ENCODE measurements at places on chromosomes 16 and 17.

- DNase-seq: no peak
Measured at GRCh38 chr17:32315171-32315570, 26.8 kb downstream of the C17orf75 start.

GRCh38 chr17:59220328-59221158 lies at the start of gene GDPD1:
Gene GDPD1, plus strand, starts transcription at chr17:59220511. Its CDS starts 99 bp downstream, at chr17:59220610.
- peak; percentile 96 for DNase-seq

DNA sequence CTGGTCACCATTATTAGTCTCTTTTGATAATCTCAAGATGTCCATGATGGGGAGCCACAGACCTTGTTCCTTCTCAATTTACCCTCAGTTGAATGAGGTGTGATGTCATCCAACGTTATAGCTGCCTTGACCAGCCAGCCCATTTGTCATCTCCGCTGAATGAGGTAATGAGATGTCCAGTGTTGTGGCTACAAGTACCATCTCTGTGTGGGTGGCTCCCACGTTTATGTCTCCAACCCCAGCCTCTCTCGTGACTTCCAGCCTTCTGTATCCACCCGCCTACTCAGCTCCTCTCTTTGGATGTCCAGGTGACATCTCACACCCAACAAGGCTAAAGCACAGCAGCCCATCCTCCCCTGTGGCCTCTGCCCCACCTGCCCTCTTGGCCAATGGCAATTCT lies 18.2 kb downstream of the DNAH17 start:
- no peak for DNase-seq

GRCh38 chr16:88473666-88474534 lies 20.8 kb downstream of the ZFPM1 start:
- no peak for DNase-seq

DNA sequence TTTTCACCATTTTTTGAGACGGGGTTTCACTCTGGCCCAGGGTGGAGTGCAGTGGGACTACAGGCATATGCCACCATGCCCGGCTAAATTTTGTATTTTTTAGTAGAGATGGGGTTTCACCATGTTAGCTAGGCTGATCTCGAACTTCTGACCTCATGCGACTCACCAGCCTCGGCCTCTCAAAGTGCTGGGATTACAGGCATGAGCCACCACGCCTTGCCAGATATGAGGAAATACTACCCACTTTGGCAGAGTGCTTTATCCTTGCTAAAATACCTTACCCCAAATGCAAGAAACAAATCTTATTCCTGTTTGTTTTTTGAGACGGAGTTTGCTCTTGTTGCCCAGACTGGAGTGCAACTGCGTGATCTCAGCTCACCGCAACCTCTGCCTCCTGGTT lies 62.9 kb upstream of the MGAT5B start:
- DNase-seq: no peak

DNA sequence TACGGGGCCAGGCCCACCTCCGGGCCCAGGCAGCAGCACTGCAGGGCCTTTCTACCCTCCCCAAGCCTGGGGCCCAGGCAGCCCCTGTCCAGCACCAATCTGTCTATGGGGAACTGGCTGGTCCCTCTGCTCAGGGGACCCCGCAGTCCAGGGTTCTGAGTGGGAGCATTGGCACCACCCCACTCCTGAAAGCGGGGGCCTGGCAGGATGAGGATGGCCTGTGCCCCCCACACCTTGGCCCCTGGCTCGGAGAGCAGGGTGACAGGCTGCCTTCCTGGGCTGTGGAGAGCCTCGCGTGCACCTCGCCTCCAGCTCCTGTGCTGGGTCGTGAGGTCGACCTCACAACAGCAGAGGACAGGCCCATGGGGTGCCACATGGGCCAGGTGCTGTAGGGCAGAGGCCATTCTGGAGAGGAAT lies 1.4 kb downstream of the NPB start:
- DNase-seq: no peak

GRCh38 chr17:32303781-32304288 lies 38.1 kb downstream of the C17orf75 start:
- no peak for DNase-seq

DNA sequence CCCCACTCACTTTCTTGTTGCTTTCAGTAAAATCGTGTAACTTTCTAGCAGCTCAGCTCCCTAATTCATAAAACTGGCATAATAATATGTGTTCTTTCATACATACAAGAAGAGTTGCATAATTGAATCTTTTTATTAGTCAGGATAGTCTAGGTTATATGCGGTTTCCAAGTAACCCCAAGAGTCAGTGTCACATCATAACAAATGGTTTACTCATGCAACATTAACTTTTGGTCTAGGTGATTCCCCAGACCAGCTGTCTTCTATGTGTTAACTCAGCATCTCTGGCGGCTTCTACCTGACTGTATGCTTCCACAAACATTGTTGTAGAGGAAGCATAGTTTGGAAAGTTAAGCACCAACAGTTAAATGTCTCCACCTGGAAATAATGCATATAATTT lies 1000.4 kb downstream of the CDH11 start:
- no peak for DNase-seq

- DNase-seq: peak; percentile 57
Measured at GRCh38 chr17:77011173-77012011, 129.4 kb upstream of the SEC14L1 start.

DNA sequence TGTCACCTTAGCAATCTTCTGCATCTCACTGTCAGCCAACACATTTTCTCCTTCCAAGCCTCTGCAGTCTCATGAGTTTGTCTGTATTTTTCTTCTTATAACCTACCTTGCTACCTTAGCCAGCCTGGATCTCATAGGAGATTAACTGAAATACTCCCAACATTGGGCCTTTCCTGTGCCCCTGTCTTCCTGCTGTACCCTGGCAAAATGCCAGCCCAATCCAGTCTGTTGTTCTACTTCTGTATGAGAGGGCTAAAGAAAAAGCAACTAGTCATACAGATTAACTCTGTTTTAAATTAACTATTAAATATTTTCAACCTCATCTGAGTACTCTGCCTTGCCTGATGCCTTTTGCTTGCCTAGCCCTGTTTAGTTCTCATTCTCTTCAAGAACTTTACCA lies 18.4 kb downstream of the GOSR1 start:
- no peak for DNase-seq

GRCh38 chr17:48960834-48961515 lies 7.4 kb downstream of the GIP start:
- DNase-seq: no peak

- no peak for DNase-seq
Measured at GRCh38 chr16:78307824-78308528, 208.5 kb downstream of the WWOX start.

All from CD4-positive, alpha-beta T cell treated with Interleukin-21 for 1 hour (primary cell).